Progenitor cell of endocrine pancreas (in vitro differentiated cells): ENCODE measurements at places on chromosomes 12 and 14. TPM values are rescaled to one million over a fixed set of nuclear protein-coding genes. Genes with fewer than 3 reads are reported as not detected.

DNA sequence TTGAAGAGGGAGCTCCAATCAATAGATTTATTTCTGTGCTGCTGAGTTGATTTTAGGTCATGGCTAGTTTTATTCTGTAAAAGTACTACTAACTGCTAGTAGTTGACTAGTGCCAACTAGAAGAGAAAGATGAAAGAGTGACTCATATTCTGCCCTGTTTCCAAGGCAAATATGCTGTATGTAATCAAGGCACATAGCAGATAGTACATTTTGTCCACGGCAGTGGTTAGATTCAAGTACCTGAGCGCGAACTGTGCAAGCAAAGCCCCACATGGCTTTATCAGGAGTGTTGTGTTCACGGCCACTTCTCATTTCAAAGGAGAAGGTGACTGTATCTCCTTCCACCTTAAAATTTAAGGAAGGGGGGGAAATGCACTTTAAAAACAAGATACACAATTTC lies 126.8 kb downstream of the TRAFD1 start:
- DNase-seq = no peak
- peaks cover 15% of the 10 kb centered on the region for H3K36me3 ChIP-seq
- no peak overlapping the region for H3K27ac ChIP-seq
- H3K4me1 ChIP-seq = peaks cover 1% of the 10 kb centered on the region
- H3K27me3 ChIP-seq = no peaks in the 10 kb centered on the region
- no peak overlapping the region for H3K4me3 ChIP-seq

DNA sequence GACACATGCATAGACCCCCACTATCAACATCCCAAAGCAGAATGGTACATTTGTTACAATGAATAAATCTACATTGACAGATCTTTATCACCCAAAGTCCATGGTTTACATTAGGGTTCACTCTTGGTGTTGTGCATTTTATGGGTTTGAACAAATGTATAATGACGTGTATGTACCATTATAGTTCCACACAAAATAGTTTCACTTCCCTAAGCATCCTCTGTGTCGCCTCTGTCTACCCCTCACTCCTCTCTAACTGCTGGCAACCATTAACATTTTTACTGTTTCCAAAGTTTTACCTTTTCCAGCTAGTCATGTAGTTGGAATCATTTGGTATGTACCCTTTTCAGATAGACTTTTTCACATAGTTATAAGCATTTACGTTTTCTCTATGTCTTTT lies 69.5 kb upstream of the LMO3 start:
- H3K27me3 ChIP-seq = no peaks in the 10 kb centered on the region
- no peaks in the 10 kb centered on the region for H3K36me3 ChIP-seq
- no peak for DNase-seq
- no peak overlapping the region for H3K27ac ChIP-seq
- H3K4me1 ChIP-seq = peaks cover under 1% of the 10 kb centered on the region

GRCh38 chr12:114681116-114681871 lies 2.7 kb downstream of the TBX3 start:
- peaks cover 16% of the 10 kb centered on the region for H3K36me3 ChIP-seq
- H3K27ac ChIP-seq = peak overlapping the region; percentile 54
- H3K4me1 ChIP-seq = peaks cover 37% of the 10 kb centered on the region
- peaks cover 66% of the 10 kb centered on the region for H3K27me3 ChIP-seq

- peak; percentile 69 for DNase-seq
- no peaks in the 10 kb centered on the region for H3K27me3 ChIP-seq
- no peak overlapping the region for H3K4me3 ChIP-seq
These were observed 15.1 kb upstream of the PLEK2 start for GRCh38 chr14:67426983-67427606.

GRCh38 chr12:76156726-76157125 lies 72.2 kb upstream of the NAP1L1 start:
- no peaks in the 10 kb centered on the region for H3K27me3 ChIP-seq
- no peak for DNase-seq
- H3K4me1 ChIP-seq = no peaks in the 10 kb centered on the region
- no peaks in the 10 kb centered on the region for H3K36me3 ChIP-seq
- H3K4me3 ChIP-seq = no peak overlapping the region

- peaks cover 16% of the 10 kb centered on the region for H3K4me1 ChIP-seq
- no peaks in the 10 kb centered on the region for H3K36me3 ChIP-seq
- peaks cover 14% of the 10 kb centered on the region for H3K27me3 ChIP-seq
- DNase-seq = no peak
- no peak overlapping the region for H3K27ac ChIP-seq
- no peak overlapping the region for H3K4me3 ChIP-seq
These were observed 2.7 kb downstream of the CIROP start for GRCh38 chr14:23101986-23102625.

DNA sequence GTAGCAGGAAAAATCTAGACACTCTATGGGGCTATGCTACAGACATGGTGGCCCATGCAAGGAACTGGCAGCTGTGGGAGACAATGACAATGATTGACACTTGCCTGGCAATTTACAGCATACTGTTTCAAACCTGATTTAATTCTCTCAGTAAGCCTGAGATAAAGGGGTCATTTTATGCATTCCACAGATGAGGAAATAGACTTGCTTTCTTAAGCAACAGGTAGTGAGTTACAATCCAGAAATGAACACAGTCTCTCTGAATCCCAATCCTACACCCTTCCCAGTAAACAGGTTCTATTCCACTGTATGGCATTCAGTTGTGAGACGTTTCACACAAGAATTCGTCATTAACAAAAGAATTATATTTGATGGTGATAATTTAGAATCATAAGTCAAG lies 15.5 kb upstream of the PCNX1 start:
- DNase-seq = no peak
- peaks cover 5% of the 10 kb centered on the region for H3K27me3 ChIP-seq
- H3K36me3 ChIP-seq = no peaks in the 10 kb centered on the region
- H3K27ac ChIP-seq = no peak overlapping the region

DNA sequence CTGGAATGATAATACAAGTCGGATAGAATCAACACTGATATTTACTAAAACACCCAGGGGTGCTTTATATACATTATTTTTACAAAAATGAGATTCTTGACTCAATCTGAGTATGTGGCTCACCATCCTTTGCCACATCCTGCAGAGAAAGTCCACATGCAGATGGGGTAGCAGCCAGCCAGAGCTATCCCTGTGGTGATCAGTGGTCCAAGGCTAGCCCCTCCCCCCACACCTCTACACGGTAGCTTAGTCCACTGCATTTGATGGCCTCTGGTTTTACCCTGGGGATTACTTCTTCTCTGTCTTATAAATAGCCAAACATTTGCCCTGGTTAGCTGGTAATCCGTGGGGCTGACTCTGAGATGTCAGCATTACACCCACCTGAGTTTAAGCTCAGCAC lies 28.1 kb upstream of the TTC7B start:
- peaks cover under 1% of the 10 kb centered on the region for H3K4me1 ChIP-seq
- H3K27me3 ChIP-seq = peaks cover under 1% of the 10 kb centered on the region
- no peak for DNase-seq
- no peak overlapping the region for H3K4me3 ChIP-seq
- no peak overlapping the region for H3K27ac ChIP-seq
- no peaks in the 10 kb centered on the region for H3K36me3 ChIP-seq

GRCh38 chr12:4505376-4505986 lies 33.2 kb upstream of the RAD51AP1 start:
- DNase-seq = no peak
- H3K27me3 ChIP-seq = no peaks in the 10 kb centered on the region
- peaks cover 16% of the 10 kb centered on the region for H3K36me3 ChIP-seq
- no peak overlapping the region for H3K4me3 ChIP-seq

GRCh38 chr14:84856751-84857534 lies 673.0 kb upstream of the FLRT2 start:
- H3K36me3 ChIP-seq = no peaks in the 10 kb centered on the region
- H3K27ac ChIP-seq = no peak overlapping the region
- no peaks in the 10 kb centered on the region for H3K27me3 ChIP-seq
- no peak for DNase-seq
- H3K4me1 ChIP-seq = peaks cover 3% of the 10 kb centered on the region
- H3K4me3 ChIP-seq = no peak overlapping the region

GRCh38 chr12:131223791-131224225 lies 270.1 kb downstream of the ADGRD1 start:
- H3K36me3 ChIP-seq = no peaks in the 10 kb centered on the region
- DNase-seq = no peak
- H3K4me1 ChIP-seq = peaks cover 13% of the 10 kb centered on the region
- no peaks in the 10 kb centered on the region for H3K27me3 ChIP-seq
- no peak overlapping the region for H3K27ac ChIP-seq

- no peak for DNase-seq
- peaks cover 24% of the 10 kb centered on the region for H3K4me1 ChIP-seq
- H3K36me3 ChIP-seq = no peaks in the 10 kb centered on the region
- no peaks in the 10 kb centered on the region for H3K27me3 ChIP-seq
These were observed 724.0 kb upstream of the TMEM132C start for GRCh38 chr12:127542931-127543330.

DNA sequence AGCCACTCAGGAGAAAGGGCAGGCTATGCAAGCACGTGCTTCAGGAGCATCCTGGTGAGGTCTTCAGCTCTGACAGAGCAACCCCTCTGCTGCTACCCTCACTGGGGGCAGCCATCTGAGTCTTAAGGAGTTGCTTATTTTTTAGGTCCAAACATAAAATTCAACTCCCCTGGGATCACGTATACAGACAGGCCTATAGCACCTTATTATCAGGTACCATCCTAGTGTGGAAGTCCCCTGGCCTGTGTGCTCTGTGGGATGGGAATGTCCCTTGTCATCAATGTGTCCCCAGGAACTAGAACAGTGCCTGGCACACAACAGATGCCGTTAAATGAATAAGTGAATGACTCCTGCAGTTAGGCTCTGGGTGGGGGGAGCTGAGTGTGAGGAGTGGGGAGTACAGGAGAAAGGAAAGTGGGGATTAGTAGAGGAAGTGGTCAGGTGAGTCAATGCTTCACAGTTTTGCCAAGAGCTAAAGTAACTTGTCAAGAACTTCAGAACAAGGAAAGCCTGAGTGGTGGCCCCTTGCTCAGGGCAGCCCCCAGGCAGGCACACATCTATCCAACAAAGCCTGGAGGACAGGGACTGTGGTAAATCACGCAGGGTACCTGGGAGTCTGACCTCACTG lies 33.5 kb downstream of the DAD1 start:
- H3K36me3 ChIP-seq = no peaks in the 10 kb centered on the region
- H3K4me1 ChIP-seq = peaks cover 31% of the 10 kb centered on the region
- H3K4me3 ChIP-seq = no peak overlapping the region
- H3K27me3 ChIP-seq = peaks cover 3% of the 10 kb centered on the region
- peak overlapping the region; percentile 26 for H3K27ac ChIP-seq
- no peak for DNase-seq

DNA sequence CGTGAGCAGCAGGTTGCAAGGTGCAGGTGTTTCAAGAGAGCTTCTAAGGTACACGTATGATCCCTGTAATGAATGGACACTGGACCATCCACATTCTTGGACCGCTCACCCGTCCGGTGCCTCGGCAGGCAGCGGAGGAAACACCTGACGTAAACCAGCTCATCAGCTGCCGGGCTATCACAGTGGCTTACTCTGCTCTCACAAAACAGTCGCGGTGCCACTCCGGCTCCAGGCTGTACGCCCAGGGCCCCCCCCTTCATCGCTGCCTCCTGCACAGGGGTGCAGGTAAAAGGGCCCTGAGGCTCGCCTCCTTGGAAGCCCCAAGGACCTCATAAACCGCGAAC lies 436 bp downstream of the VPS33A start:
- peaks cover 8% of the 10 kb centered on the region for H3K36me3 ChIP-seq
- peak overlapping the region; percentile 95 for H3K4me3 ChIP-seq
- no peaks in the 10 kb centered on the region for H3K27me3 ChIP-seq
- H3K4me1 ChIP-seq = peaks cover 4% of the 10 kb centered on the region

DNA sequence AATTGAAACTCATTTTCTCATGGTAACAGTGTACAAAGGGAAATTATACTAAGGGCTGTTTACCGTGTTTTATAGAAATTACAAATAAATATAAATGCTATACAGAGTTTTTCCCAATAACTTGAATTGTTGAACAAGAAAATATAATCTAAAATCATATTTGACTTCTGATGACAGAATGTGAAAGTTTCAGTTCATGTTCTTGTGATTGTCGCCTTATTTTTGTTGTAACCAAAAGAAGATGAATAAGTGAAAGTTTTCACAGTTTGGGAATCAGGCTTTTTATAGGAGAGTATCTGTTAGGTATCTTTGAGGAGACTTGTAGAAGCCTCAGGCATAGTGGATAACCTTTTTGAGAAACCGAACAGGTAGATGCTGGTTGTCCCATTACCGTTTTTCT lies 28.1 kb downstream of the ANO6 start:
- no peaks in the 10 kb centered on the region for H3K27me3 ChIP-seq
- no peak overlapping the region for H3K4me3 ChIP-seq
- H3K4me1 ChIP-seq = peaks cover 16% of the 10 kb centered on the region

Gene TIMELESS
- total RNA-seq = 58.0 and 65.5 TPM in 2 replicates

Gene COX6A1
- total RNA-seq = 318 and 343 TPM in 2 replicates

Gene PYGL
- total RNA-seq = 12.0 and 15.3 TPM in 2 replicates

Gene TRHDE
- 2.0 and 2.7 TPM in 2 replicates for total RNA-seq

Gene PLD4
- total RNA-seq = 0.05 TPM in 1 of 2 replicates, not detected in the other

Gene HOXC9
- not detected in 2 replicates for total RNA-seq
